ENCODE measurements at places on chromosomes 12 and 14.

DNA sequence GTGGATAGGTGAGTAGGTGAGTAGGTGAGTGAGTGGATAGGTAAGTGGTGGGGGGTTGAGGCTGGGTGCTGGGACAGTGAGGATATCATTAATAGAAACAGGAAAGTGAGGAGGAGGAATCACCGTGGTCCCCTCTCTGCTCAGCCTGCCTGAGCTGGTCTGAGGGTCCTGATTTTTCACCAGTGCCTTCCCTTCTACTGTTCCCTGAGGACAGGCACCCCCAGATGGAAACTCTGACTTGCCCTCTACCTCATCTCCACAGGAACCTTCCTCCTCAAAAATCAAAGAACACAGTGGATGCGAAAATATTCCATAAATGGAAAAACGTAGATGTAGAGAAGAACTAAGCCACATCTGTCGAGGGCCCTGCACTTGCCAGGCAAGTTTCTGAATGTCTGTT is 1.9 kb downstream of the GPR68 start:
- no peak for DNase-seq

- no peak for DNase-seq
These were observed 197.4 kb upstream of the PRMT8 start for GRCh38 chr12:3293446-3294161.

GRCh38 chr12:29543036-29543435 is 45.5 kb upstream of the OVCH1 start:
- DNase-seq = no peak

DNA sequence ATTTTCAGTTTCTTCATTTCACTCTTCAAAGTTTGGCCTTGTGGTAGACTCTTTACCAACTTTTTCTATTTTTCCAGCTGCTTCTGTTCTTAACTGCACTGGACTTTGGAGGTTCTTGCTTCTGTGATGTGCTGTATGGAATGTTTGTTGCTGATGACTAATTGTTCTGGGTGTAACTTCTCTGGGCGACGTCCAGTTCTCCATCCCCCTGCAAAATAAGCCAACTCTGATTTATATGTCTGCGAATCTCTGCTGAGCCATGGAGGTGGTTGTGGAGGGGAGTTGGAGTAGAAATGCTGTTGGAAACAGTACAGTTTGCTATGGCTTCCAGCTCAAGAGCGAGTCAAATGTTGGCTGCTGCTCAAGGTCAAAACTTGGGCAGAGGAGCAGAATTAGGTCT is 113.9 kb upstream of the DYRK2 start:
- DNase-seq = no peak

DNA sequence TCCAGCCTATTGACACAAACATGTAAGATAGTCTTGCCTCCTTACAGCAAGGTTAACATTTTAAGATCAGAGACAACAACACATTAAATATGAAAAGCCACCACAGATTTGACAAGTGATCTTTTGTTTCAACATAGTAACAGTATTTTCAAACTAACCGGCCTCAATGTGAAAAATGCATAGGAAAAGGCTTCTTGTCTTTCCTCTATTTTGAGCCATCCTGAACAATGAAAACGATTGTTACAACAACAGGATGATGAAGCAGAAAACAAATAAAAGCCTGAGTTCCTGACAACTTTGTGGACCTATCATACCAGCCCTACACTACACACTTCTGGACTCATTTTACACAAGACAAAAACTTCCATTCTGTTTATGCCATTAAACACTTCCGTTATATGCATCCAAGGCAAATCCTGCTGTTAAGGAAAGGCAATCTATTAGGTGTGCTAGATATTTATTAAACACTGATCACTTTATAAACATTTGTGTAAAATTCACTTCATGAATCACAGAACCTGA is 37.3 kb downstream of the BAZ1A start:
- no peak for DNase-seq

Measured in NCI-H1436 treated with DMSO at 0.1 percent for 48 hours (cell line).